ENCODE measurements at places on chromosomes 13 and 19. TPM values are rescaled to one million over a fixed set of nuclear protein-coding genes. Genes with fewer than 3 reads are reported as not detected.

The DACH1 gene
- total RNA-seq = 1.3 TPM

The KRTDAP gene
- not detected for total RNA-seq

The DAND5 gene
- not detected for total RNA-seq

The IZUMO2 gene
- not detected for total RNA-seq

The PTBP1 gene
- 522 TPM for total RNA-seq

The CFAP97D2 gene
- total RNA-seq = not detected

The APOC4 gene
- total RNA-seq = not detected

The GPR18 gene
- not detected for total RNA-seq

The ZNF865 gene
- total RNA-seq = 13.2 TPM

The ZNF616 gene
- total RNA-seq = 7.1 TPM

The ZNF473 gene
- total RNA-seq = 24.9 TPM

The CGB5 gene
- total RNA-seq = 0.49 TPM

The ZNF101 gene
- 12.5 TPM for total RNA-seq

The ZNF530 gene
- 8.6 TPM for total RNA-seq

The EBI3 gene
- 0.81 TPM for total RNA-seq

The RUBCNL gene
- total RNA-seq = 16.0 TPM

The LGALS14 gene
- total RNA-seq = 2.4 TPM

The CNFN gene
- 4.1 TPM for total RNA-seq

The PRKACA gene
- 51.9 TPM for total RNA-seq

The TMEM59L gene
- not detected for total RNA-seq

The COLGALT1 gene
- 80.1 TPM for total RNA-seq

The NAPSA gene
- total RNA-seq = 1.6 TPM

The MEF2B gene
- total RNA-seq = 0.82 TPM

The C19orf38 gene
- 1.1 TPM for total RNA-seq

The HSD17B14 gene
- total RNA-seq = 27.8 TPM

The GZMM gene
- total RNA-seq = 0.35 TPM

The IL11 gene
- total RNA-seq = 0.70 TPM

The LGI4 gene
- total RNA-seq = 0.43 TPM

The UGGT2 gene
- total RNA-seq = 35.5 TPM

The SHISA7 gene
- not detected for total RNA-seq

The ATXN8OS gene
- not detected for total RNA-seq

The EFNB2 gene
- 80.4 TPM for total RNA-seq

The TUBA3C gene
- total RNA-seq = not detected

The TRAPPC2B gene
- 7.0 TPM for total RNA-seq

The ZNF563 gene
- 3.4 TPM for total RNA-seq

The SIGLEC9 gene
- total RNA-seq = not detected

The TMEM238 gene
- total RNA-seq = 18.1 TPM

The GET3 gene
- 57.1 TPM for total RNA-seq

The CD70 gene
- not detected for total RNA-seq

The C19orf18 gene
- not detected for total RNA-seq

The SSC5D gene
- total RNA-seq = 0.58 TPM
